Trophoblast cell (in vitro differentiated cells and primary cell): ENCODE measurements at places on chromosomes 7 and 10.
A peak's percentile ranks its signal among the peaks of the same experiment; 100 is the strongest.

DNA sequence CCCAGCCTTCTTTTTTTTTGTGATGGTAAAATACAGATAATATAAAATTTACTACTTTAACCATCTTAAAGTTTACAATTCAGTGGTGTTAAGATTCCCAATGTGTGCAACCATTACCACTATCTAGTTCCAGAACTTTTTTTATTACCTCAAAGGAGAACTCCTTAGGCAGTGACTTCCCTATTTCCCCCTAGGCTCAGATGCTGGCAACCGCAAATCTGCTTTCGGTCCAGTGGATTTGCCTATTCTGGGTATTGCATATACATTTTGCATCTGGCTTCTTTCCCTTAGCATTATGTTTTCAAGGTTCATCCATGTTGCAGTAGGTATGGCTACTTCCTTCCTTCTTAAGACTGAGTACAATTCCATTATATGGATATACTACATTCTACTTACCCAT, 56.5 kb downstream of the AFAP1L2 start:
- peaks cover 53% of the 10 kb centered on the region for H3K4me1 ChIP-seq
- peak overlapping the region; percentile 88 for H3K27ac ChIP-seq
- peaks cover 12% of the 10 kb centered on the region for H3K36me3 ChIP-seq
- H3K27me3 ChIP-seq = no peaks in the 10 kb centered on the region
- no peak overlapping the region for H3K4me3 ChIP-seq

DNA sequence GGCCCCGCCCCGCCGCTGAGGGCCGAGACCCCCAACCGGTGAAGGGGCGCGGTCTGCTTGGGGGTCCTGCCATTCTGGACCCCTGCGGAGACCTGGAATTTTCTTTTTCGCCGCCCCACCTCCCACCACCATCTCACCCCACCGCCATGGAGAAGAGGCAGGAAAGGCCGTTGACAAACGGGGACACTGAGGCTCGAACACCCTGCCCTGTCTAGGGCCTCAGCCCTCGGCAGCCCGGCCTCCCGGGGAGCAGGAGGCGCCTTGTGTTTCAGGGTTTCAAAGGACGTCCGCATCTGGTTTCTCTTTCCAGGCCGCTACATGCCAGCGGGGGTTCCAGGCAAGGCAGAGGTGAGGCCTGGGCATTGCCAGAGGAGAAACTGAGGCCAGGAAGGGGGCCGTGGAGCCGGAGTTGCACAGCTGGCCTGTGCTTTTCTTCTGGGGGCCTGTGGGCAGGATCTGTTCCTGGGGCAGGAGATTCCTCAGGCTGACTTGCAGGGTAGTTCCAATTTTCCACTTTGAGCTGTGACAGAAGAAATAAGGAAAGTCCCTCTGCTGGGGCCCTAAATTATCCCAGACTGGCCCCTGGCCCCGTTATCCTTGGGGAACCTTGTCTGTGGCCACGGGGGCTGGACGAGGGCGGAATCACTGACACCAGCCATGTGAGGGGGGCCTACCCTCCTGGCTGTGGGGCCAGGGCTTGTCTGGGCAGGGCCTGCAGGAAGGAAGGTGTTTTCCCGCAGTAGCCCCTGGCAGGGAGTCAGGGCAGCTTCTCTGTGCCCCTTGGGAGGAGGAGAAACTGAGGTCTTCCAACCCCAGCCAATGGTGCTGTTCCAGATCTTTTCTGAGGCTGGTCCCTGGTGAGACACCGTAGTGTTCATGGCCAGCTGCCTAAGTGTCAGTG, 900 bp upstream of the MICALL2 start:
- H3K36me3 ChIP-seq = no peaks in the 10 kb centered on the region
- H3K4me1 ChIP-seq = peaks cover 42% of the 10 kb centered on the region
- H3K27ac ChIP-seq = no peak overlapping the region

- H3K36me3 ChIP-seq = peaks cover 18% of the 10 kb centered on the region
- no peaks in the 10 kb centered on the region for H3K27me3 ChIP-seq
- peaks cover 7% of the 10 kb centered on the region for H3K4me1 ChIP-seq
- peak overlapping the region; percentile 96 for H3K4me3 ChIP-seq
- peak; percentile 54 for DNase-seq
Observed at GRCh38 chr7:99559175-99559915, 903 bp downstream of the ZNF655 start.

GRCh38 chr10:12360461-12360860, 11.1 kb downstream of the CAMK1D start:
- DNase-seq = no peak
- no peak overlapping the region for H3K27ac ChIP-seq
- H3K36me3 ChIP-seq = no peaks in the 10 kb centered on the region

- H3K36me3 ChIP-seq = no peaks in the 10 kb centered on the region
- H3K4me3 ChIP-seq = no peak overlapping the region
- no peak for DNase-seq
- no peaks in the 10 kb centered on the region for H3K4me1 ChIP-seq
Observed at GRCh38 chr7:81234896-81235295, 316.0 kb upstream of the SEMA3C start.

- H3K4me3 ChIP-seq = no peak overlapping the region
- H3K36me3 ChIP-seq = no peaks in the 10 kb centered on the region
- H3K27me3 ChIP-seq = no peaks in the 10 kb centered on the region
- no peak for DNase-seq
- H3K27ac ChIP-seq = no peak overlapping the region
Observed at GRCh38 chr10:46170789-46171188, 116.0 kb upstream of the ANTXRL start.

- H3K27ac ChIP-seq = no peak overlapping the region
- H3K27me3 ChIP-seq = no peaks in the 10 kb centered on the region
- H3K36me3 ChIP-seq = no peaks in the 10 kb centered on the region
- no peaks in the 10 kb centered on the region for H3K4me1 ChIP-seq
Observed at GRCh38 chr7:134535919-134536299, 8.5 kb downstream of the AKR1B10 start.

- peaks cover 7% of the 10 kb centered on the region for H3K4me1 ChIP-seq
- H3K36me3 ChIP-seq = peaks cover 49% of the 10 kb centered on the region
- no peaks in the 10 kb centered on the region for H3K27me3 ChIP-seq
Observed at GRCh38 chr10:6211671-6212635, 9.2 kb downstream of the PFKFB3 start.

DNA sequence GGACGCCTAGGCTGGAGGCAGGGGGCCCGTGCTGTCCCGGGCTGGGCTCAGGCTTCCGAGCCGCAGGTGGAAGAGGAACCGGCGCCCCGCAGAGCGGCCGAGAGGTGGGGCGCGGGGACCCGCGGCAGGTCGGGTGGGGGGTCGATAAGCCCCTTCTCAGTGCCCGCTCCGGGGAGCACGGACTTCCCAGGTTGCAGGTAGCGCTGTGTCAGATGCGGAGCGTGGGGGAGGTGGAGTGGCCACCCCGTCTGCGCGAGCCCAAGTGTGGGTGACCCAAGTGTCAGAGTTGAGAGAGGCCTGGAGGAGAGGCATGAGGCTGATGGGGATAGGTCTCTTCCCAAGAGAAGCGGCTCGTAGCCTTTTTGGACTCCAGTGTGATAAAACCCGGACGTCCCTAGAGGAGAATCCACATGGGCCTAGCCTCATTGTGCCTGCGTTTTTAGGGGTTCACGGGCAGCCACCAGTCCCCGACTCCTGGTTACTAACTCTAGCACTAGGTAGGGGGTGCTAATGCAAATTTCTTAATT, 580 bp downstream of the EEPD1 start:
- H3K4me3 ChIP-seq = peak overlapping the region; percentile 82
- no peaks in the 10 kb centered on the region for H3K36me3 ChIP-seq
- no peak for DNase-seq

DNA sequence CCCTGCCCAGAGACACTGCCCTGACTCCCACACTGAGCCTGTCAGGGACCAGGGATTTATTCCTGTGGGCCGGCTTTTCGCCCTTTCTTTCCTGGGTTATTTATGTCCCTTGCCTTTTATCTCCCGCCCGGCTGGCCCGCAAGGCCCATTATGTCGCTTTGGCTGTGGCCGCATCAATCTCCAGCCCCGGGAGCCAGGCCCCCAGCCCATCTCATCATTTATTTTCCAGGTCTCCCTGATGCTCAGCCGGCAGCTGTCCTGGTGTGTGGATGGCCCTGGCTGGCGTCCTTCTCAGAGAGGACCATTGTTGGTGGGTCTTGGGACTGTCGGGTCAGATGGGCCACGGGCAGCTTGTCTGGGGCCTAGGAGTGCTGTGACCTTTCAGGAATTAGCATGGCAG, 82.3 kb downstream of the FAM241B start:
- no peaks in the 10 kb centered on the region for H3K27me3 ChIP-seq
- no peak overlapping the region for H3K27ac ChIP-seq
- H3K4me1 ChIP-seq = no peaks in the 10 kb centered on the region
- no peak overlapping the region for H3K4me3 ChIP-seq
- H3K36me3 ChIP-seq = no peaks in the 10 kb centered on the region

GRCh38 chr10:6755781-6756460, 175.8 kb upstream of the PRKCQ start:
- no peaks in the 10 kb centered on the region for H3K27me3 ChIP-seq
- no peak for DNase-seq
- H3K36me3 ChIP-seq = no peaks in the 10 kb centered on the region
- H3K4me1 ChIP-seq = no peaks in the 10 kb centered on the region
- no peak overlapping the region for H3K27ac ChIP-seq
- no peak overlapping the region for H3K4me3 ChIP-seq

- no peaks in the 10 kb centered on the region for H3K36me3 ChIP-seq
- no peak for DNase-seq
- H3K4me1 ChIP-seq = peaks cover 3% of the 10 kb centered on the region
- H3K27me3 ChIP-seq = no peaks in the 10 kb centered on the region
- H3K4me3 ChIP-seq = no peak overlapping the region
Observed at GRCh38 chr7:136324073-136324704, 347.0 kb upstream of the MTPN start.
